Activated naive CD8-positive, alpha-beta T cell treated with anti-CD3 and anti-CD28 coated beads, Interleukin-2, amount 10 ng/mL, durations not matched to agents 7 days and 5 days (primary cell): ENCODE measurements at places on chromosomes 2 and 18.

GRCh38 chr2:99868260-99868659 lies 274.1 kb downstream of the AFF3 start:
- no peak for DNase-seq

GRCh38 chr18:36015629-36016028 lies 43.1 kb downstream of the RMP24 start:
- DNase-seq = no peak

DNA sequence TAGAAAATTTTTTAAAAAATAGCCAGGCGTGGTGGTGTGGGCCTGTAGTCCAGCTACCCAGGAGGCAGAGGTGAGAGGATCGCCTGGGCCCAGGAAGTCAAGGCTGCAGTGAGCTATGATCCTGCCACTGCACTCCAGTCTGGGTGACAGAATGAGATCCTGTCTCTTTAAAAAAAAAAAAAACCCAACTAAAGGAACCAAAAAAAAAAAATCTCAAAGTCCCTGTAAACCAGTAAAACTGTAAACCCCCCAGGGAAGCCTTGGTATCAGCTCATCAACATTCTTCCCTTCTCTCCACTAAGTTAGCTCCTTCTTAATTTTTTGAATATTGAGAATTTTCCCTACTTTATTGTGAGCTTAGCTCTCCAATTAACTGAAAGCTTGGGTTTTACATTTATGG lies 8.4 kb upstream of the MCFD2 start:
- no peak for DNase-seq

- DNase-seq = no peak
Measured at GRCh38 chr2:88637464-88637863, 10.2 kb upstream of the EIF2AK3 start.

DNA sequence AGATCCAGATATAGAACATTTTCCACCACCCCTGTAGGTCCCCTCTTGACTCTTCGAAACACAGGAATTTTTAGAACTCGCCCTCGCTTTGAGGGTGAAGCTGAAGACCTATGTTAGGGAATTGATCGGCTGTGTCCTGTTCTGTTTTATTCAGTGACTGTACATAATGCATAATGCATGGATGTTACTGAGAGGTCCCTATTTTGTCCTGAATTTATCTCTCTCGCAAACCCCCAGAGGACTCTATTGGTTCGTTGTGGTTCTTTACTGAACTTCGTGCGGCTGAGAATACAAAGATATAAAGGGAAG lies 431 bp upstream of the EIF5B start:
- DNase-seq = no peak

DNA sequence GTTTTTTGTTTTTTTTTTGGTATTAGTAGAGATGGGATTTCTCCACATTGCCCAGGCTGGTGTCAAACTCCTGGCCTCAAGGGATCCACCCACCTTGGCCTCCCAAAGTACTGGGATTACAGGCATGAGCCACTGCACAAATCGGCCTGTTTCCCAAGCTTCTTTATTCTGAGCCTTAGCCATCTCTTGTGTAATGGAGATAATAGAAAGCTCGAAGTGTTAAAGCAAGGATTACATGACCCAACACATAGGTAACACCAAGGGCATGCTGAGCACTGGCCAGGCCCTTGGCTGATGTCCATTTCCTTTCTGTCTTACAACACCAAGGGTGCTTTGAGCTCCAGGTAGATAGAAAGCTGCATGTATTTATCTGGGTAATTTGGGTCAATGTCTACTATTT lies 187.8 kb upstream of the MEX3C start:
- DNase-seq = no peak

GRCh38 chr2:60977562-60977895 lies 40.0 kb upstream of the PEX13 start:
- no peak for DNase-seq

- no peak for DNase-seq
Measured at GRCh38 chr18:10688766-10689165, 162.9 kb downstream of the NAPG start.

- no peak for DNase-seq
Measured at GRCh38 chr2:190716176-190716807, 67.4 kb downstream of the NAB1 start.

DNA sequence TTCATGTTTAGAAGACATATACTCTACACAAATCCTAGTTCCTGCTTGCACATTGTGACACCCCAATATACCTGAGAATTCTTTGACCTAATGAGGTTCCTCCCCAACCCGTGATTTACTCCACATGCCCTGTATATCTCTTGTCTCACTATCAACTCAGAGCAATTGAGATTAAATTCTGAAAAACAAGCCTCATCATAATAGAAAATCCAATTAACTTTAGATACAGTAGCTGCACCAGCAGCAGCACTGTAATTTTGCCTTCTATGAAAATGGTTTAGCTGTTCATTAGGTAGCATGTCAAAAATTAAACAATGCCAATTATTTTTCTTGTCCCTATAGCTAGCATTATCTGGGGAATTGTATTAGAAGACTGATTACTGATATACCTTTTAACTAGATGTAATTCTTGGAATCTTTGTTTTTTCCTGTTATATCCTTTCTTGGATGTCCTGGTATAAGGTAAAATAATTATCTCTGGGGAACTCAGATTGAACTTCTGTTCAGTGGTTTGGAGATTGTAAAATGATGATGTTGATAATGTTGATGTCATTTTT lies 218.9 kb upstream of the TANK start:
- no peak for DNase-seq

DNA sequence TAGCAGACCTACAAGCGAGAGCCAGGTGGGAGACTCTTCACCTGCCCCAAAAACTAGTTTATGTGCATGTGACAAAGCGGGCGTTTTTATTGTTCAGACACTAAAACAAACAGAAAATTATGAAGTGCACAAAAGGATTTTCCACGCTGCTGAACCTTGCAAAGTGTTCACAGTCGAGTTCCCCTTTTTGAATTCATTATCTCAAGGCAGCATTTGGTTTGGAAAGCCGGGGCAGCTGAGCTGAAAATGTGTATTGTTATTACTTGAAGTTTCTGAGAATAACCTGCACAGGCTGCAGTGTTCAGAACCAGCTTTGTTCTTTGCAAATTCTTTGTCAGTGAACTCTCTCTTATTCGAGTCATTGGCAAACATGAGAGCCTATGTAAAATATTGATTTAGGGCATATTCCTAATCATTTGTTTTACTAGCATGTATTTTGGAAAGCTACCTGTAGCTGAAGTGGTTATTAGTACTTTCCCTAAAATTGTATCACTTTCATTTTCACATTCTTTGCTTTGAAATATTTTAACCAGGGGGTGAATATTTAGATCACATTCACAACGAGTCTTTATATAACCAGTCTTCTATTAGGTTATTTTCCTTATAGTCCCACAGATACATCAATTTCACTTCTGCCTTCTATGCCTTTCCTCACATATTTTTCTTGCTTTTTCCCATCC lies 59.5 kb downstream of the LRRTM1 start:
- no peak for DNase-seq

- no peak for DNase-seq
Measured at GRCh38 chr2:105373344-105373781, 25.5 kb downstream of the FHL2 start.

DNA sequence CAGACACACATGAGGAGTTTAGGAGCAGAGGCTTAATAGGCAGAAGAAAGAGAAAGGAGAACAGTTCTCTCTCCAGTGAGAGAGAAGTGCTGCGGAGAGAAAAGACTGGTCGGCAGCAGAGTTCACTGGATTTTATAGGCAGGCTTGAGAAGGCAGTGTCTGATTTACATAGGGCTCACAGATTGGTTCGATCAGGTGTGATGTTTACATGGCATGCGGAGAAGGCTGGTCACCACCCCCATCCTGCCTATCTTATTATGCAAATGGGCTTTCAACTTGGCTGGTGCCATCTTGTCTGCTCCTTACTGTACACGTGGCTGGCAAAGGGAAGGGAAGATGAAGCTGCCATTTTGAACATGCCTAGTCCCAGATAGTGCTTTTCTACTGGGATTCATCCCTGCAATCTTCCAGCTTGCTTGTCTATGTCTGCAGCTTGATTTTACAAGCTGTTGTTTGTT lies 113.4 kb downstream of the AP1S3 start:
- no peak for DNase-seq

DNA sequence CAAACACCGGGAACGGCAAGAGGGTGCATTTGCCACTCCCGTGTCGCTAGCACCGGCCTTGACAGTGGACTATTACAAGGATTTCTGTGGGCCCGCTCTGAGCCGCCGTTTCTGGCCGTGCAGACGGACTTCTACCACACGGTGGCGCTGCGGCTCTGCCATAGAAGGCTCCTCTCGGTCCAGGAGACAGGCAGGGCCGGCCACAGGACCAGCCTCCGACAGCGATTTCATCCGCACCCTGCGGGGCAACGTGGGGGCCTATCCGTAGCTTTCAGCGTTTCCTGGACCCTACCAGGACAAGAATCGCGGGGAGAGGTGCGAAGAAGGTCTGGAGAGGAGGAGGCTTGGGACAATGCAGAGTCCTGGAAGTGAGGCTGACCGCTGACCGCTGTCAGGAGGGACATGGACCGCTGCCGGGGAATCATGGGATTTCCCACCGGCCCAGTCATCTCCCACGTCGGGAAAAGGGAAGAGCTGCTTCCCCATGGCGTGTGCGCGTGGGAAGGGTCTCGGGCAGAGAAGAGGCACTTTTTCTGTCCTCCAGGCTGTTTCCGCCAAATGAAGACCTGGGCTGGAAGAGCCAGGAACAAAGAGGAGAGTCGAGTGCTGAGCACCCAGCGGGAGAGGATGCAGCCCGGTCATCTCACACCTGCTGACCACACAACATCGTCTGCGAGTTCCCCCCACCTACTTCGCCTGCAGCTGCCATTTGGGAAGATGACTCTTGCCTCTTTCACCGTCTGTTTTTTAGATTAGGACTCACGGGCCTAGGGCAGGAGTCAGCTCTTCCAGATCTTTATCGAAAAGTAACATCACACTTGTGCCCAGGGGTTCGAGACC lies 35.5 kb upstream of the HAAO start:
- DNase-seq = peak; percentile 85

GRCh38 chr2:78782196-78782595 lies 243.3 kb upstream of the REG3G start:
- DNase-seq = no peak
